ENCODE measurements at places on chromosomes 11 and 22.

DNA sequence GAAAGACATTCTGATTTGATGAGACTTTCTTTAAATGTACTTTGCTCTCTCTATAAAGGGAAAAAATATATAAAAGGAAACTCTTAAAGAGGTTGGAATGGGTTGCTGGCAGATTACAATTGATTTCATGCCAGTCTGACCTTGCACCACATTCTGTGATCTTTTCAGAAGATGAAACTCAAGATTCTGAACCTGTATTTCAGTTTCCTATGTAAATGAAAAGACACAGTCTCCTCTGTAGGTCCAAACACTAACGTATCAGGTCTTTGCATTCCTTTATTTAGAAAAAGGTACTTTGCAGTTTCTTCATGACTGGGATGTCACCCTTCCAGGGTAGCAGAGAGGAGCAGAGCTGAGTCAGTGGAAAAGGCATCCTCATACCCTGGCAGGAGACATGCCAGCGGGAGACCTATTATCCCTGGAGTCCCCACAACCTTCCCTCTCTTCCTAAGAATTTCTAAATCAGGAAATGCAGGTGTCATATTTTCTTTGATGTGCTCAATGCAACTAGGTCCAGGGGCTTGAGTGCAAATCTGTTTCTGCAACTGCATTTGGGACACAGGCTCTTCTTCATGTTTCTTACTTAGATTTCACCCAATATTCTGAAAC is 282.6 kb downstream of the CADM1 start:
- DNase-seq, result peak; percentile 23

DNA sequence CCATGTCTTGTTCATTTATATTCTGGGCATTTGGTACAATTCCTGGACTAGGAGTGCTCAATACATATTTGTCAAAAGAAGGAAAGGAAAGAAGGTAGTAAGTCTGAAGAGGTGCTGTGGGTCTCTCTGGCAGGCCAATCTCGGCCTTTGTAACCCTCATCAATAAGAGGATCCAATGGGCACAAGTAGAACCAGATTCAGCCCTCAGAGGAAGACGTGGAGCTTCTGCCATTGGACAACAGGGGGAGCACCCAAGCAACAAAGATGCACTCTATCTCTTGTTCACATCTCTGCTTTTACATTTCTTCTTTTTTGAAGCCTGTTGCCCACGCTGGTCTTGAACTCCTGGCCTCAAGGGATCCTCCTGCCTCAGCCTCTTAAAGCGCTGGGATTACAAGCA is 2.2 kb upstream of the VPS11 start:
- peak; percentile 33 for DNase-seq

DNA sequence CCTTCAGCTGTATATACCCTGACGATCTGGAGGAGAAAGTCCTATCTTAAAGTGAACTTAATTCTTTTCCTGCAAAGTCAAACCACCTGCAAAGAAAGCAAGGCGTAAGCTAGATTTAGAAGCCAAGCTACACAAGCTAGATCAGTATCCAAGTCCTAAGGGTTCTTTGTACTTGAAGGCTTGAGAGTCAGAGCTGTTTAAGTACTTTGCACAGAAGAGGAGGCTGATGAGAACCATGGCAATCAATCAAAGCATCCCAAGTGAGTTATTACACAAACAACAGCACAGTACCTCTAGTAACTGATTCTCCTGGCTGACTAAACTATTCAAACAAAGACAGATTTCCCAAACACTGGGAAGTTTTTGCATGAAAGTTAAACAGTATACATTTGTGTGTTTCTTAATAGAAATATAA is 1.9 kb downstream of the CDON start:
- DNase-seq, result peak; percentile 45

GRCh38 chr11:72828081-72828567 is 13.9 kb downstream of the ATG16L2 start:
- DNase-seq, result no peak

GRCh38 chr22:48678171-48679135 is 1149.2 kb downstream of the BRD1 start:
- DNase-seq, result no peak

Measured in kidney tubule cell (primary cell).